Right hindlimb (tissue), 1 donor: ENCODE measurements at places on chromosomes 6 and 20.

DNA sequence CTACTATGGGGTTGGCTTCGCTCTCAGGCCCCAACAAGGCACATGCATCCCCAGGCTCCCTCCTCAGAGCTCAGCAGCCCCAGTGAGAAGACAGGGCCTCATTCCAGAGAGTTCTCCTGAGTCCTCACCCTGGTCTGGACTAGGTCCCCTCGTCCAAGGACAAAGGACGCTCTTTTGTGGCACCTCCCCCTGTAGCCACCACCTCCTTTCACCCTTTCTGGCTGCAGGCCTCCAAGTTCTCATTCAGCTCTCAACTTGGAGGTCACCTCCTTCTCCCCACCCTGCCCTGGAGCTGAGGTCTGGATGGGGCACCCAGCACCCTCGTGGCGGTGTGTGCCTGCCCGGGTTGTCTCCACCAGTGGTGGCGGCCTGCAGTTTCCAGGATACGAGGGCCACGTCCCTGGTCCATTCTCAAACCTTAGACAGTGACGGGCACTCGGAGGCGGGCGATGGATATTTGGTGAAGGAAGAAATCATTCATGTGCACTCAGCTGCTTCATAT lies 2.5 kb downstream of the UNC93A start:
- no peak for DNase-seq

GRCh38 chr20:44701118-44701857 lies 13.9 kb upstream of the CCN5 start:
- no peak for DNase-seq

DNA sequence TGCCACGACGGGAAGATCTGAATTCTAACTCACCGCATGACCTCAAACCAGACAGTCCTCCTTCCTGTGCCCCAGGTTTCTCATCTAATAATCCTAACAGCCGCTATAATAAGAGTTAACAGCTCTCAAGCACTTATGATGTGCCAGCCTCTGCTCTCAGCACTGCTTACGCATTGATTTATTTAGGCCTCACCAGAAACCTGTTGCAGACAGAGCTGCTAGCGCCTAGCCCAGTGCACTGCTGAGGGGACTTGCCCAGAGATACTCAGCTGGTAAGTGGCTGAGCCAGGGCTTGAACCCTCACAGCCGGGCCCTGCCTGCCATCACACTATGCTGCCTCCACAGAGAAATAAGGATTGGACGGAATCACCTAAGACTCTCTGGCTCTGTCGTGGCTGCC lies 37.7 kb downstream of the GRM4 start:
- DNase-seq = no peak

DNA sequence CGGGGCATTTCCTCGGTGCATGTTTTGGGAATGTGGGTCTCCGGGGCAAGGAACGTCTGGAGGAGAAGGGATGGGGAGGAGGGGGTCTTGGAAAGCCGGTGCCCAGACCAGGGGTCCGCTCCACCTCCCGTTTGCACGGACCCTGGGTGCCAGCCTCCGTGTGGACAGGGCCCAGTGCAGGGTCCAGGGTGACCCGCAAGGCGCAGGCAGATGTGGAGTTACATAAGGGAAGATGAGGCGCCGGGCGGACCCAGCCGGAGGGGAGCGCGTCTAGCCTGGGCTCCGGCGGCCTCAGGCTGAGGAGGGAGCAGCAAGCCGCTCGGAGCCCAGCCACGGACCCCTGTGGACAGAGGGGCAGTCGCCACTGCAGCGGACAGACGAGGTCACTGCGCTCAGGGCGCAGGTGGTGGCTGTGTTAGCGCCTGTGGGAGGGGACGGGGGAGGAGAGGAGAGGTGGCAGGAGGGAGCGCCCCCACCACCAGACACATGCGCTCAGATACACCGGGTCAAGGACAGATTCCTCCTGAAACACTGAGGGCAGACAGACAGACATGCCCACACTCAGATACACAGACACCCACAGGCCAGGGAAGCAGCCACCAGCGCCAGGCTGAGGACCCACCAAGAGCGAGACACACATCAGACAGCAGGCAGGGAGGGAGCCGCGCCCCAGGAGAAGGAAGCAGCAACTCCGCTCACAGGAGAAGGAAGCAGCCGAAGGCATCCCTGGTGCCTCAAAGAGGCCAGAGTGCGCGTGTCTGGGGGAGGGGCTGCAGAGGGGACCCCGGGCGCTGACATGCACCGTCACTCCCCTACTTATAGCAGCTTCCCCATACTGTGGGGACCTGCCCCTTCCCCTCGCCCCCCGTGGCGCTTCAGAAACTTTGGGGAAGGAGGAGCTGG lies 839 bp upstream of the HRH3 start:
- no peak for DNase-seq

- no peak for DNase-seq
Observed at GRCh38 chr6:163438940-163439335, 24.4 kb downstream of the QKI start.

GRCh38 chr6:168968228-168968627 lies 285.4 kb downstream of the THBS2 start:
- peak; percentile 81 for DNase-seq

- no peak for DNase-seq
Observed at GRCh38 chr6:135116571-135116970, 61.9 kb upstream of the HBS1L start.

GRCh38 chr6:30071858-30072257 lies 3.7 kb downstream of the RNF39 start:
- no peak for DNase-seq

DNA sequence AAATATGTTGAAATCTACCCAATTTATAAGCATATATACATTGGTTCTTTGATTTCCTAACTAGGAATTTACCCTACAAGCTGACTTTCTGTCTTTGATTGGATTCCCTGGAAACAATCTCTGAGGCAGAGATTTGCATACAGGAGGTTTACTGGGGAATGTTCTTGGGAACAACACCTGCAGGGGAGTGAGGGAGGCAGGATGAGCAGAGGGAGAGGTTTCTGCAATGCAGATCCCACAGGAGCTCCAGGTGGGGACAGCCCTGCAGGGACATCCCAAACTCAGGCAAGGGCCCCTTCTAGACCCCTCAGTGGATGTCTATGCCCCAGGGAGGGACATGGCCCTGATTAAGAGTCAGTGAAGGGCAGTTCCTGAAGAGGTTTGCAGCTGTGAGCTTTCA lies 95.2 kb upstream of the CCDC167 start:
- DNase-seq = no peak

DNA sequence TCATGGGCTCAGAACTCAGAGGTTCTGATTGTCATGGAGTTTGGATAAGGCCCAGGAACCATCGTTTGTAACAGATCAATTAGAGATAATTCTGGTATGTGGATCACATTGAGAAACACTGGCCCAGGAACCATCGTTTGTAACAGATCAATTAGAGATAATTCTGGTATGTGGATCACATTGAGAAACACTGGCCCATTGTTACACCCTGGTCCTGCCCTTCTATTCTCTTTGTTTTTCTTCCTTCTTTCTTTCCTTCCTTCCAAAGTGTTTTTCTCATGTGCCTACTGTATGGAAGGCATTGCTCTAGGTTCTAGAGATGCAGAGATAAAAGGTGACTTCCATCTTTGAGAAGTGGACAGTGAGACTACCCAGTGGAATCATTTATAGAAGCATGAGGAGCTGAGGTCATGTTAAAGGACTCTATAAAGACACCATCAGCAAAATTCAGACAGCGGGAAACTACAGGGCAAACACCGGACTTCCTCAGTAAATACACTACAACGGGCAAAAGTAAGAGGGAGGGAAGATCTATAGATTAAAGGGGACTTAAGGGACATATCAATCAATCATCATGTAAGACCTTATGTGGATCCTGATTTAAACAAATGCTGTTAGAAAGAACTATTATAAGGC lies 153.8 kb downstream of the UNC5CL start:
- DNase-seq = no peak

GRCh38 chr6:215335-216034 lies 76.8 kb upstream of the DUSP22 start:
- DNase-seq = no peak

DNA sequence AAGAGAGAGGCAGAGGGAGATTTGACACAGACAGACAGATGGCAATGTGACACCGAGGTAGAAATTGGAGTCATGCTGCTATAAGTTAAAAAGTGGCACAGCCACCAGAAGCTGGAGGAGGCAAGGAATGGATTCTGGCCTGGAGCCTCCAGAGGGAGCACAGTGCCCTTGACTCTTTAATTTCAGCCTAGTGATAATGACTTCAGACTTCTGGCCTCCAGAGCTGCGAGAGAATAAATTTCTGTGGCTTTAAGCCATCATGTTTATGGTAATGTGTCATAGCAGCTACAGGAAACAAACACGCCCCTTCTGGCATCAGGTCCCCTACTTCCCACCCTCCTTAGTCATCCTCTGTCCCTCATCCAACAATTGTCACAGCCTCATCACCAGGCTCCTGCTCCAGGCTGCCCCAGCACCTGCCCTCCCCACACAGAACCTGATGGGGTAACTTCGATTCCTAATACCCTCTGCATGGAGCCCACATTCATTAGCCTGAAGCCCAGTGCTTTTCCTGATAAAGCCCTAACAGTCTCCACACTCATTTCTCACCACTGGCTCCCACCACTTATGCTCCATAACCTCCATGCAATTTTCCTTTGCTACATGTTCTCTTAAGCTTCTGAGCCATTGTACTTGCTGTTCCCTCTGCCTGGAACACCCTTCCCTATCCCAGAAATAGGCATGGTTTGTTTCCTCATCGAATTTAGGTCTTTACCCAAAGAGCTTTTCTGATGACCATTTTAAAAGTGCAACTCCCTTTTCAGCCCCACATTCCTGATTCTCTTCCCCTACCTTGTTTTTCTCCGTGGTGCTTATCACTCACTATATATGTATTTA lies 69.7 kb upstream of the TOX2 start:
- DNase-seq = peak; percentile 65

DNA sequence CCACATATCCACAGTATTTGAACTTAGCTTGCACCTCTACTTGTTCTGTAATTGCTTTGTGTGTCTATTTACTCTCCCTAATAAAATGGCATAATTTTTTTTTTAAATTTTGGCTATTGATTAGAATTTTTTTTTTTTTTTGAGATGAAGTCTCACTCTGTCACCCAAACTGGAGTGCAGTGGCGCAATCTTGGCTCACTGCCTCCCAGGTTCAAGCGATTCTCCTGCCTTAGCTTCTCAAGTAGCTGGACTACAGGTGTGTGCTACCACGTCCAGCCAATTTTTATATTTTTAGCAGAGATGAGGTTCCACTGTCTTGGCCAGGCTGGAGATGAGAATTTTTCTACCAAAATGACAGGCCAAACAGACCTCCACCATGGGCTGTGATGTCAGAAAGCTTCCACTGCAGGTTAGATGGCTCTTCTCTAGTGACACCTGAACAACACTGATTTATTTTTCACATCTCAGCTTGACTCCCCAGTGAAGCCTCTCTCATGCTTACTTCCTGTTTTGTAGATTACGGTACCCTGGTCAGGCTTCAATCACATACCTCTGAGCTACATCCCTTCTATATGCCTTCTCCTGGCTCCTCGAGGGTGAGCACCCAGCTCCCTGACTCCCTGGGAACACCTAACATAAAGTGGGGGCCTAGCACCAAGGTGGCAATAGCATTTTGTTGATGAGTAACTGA lies 112.8 kb downstream of the ARHGAP18 start:
- no peak for DNase-seq

GRCh38 chr6:139531148-139532115 lies 157.0 kb upstream of the CITED2 start:
- DNase-seq = no peak

GRCh38 chr6:164826831-164827468 lies 482.5 kb downstream of the C6orf118 start:
- DNase-seq = no peak

GRCh38 chr20:61315319-61315718 lies 63.3 kb downstream of the CDH4 start:
- DNase-seq = no peak

DNA sequence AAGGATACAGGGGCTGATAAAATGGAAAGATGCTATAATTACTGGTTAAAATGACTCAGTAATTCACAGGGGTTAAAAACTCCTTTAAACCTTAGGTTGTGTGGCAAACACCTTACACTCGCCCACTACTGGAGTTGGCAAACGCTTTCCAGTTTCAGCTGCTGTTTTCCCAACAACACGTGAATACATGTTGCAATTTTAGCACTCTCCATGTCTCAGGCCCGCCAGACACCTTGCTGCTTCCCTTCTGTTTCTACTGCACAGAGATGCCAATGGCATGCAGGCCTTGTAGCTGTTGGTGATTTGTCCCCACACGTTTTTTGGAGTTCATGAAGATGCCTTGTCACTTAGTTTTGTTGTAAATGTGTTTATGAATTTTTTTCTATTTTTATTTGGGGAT lies 5.3 kb upstream of the TTPAL start:
- DNase-seq = no peak

DNA sequence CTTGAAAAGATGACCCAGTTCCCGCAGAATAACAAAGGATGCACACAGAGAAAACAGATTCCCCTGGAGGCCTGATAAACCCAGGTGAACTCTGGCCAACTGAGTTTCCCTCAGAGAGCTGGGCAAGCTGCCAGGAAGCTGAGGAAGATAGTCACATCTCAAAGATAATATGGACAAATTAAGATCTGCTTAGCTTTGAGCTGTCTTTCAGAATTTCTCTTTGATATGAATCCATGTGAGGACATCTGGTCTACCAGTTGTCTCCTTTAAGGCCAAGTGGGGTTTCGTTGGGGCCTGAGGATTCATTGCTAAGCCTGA lies 59.5 kb downstream of the ID4 start:
- DNase-seq = no peak

DNA sequence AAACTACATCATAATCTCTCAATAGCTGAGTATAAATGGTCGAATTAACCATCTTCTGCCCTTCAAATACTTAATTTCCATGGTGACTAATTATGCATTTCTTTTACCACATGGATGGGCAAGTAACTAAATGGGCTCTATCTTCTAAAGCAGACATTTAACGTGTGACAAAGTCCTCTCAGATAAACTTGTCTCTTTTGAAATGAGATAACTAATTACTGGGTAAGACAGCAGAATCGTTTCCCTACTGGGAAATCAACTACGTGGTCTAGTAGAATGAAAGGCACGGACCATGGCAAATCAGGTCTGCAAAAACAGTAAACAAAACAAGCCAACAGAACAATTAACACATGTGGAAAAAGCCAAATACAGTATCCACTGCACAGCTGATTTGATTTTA lies 137.7 kb downstream of the BACH2 start:
- DNase-seq = no peak

- DNase-seq = no peak
Observed at GRCh38 chr20:5836569-5836968, 86.4 kb downstream of the SHLD1 start.

GRCh38 chr6:109298605-109299264 lies 83.5 kb downstream of the CD164 start:
- no peak for DNase-seq

DNA sequence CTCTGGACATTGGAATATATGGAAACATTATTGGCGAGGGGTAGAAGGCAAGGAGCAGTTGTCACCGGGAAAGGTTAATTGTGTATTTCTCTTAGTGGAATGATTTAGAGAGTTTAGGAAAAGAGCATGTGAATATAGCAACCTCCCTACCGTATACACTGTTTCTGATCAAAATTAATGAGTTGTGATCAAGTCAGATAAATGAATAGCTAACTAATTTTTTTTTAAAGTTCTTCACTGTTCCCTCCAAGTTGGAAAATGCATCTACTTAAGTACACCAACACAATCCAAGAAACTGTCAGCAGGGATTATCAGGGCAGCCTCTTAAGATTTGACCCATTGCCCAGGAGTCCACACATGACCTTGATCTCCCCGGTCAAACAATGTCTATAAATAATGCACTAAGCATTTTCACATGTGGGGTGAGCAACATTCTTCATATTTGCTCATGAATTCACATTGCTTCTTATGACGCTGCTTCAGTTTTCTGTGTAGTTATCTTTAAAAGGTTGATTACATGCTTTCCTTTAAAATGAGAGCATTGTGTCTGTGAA lies 680.8 kb upstream of the NRSN1 start:
- DNase-seq = peak; percentile 26

GRCh38 chr20:23363257-23363649 lies 1.3 kb downstream of the GZF1 start:
- DNase-seq = no peak
